ENCODE measurements at places on chromosomes 6 and 20.
A peak's percentile ranks its signal among the peaks of the same experiment; 100 is the strongest.

DNA sequence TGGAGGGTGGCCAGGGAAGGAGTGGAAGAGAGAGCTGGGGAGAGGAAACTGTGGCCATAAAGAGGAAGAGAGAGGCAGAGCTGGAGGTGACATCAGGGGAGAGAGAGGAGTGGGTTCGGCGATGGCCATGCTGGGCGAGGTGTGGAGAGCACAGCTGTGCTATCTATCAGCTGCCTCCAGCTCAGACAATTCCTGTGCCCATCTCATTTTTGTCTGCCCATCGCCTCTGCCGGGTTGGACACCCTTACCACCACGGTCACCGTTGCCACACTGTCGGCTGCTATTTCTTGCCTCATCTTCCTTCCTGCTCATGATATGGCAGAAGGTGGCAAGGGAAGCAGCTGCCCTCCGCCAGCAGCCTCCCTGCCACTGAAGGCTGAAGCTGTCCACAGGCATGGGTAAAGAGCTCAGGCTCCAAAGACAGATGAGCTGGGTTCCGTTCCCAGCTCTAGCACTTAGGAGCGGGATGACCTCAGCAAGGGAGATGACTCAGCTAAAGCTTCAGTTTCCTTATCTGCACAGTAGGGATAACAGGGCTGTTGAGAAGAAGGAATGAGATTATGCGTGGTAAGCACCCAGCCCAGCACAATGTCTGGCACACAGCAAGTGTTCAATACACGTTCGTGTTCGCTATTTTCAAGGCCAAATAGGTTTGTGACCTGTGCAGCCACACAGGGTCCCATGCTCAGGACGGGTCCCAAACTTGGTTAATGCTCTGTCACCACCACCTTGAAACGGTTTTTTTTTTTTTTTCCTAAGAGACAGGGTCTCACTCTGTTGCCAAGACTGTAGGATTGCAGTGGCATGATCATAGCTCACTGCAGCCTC, 21.9 kb upstream of the TAF8 start:
- no peak for DNase-seq

DNA sequence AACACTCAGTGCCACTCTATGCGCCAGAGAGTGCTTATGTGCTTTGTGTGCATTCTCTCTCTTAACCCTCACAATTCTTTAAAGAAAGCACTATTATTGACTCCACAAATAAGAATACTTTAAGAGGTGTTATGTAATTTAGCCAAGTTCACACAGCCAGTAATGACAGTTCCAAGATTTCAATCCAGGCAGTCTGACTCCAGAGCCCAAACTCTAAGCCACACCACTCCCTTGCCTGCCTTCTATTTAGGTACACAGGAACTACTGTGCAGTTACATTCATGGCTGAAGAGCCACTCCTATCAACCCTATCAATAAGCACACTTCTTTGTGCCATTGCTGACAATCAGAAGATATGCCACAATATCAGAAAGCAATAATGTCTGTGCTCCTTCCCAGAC, 93.3 kb downstream of the PTPRK start:
- no peak for DNase-seq

DNA sequence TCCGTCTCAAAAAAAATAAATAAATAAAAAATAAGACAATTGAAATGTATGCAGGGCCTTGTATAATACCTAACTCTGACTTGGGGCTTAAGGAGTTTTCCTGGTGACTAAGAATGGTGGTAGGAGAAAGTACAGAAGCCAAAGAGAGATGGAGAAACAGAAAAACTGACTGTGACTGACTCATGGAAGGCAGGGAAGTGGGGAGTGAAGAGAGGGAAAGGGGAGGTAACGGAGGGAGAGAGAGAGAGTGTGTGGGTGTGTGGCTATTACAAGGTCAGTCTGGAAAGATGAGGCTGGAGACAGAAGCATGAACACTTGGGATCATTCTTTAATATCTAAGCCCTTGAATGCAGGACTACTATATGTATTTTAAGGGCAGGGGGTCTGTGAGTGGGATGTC, 38.5 kb downstream of the SNRNP48 start:
- DNase-seq: no peak

- DNase-seq: no peak
These were observed 21.5 kb upstream of the TAF4 start for GRCh38 chr20:62087227-62087626.

- no peak for DNase-seq
These were observed 165.2 kb downstream of the BCAS1 start for GRCh38 chr20:53905019-53905819.

DNA sequence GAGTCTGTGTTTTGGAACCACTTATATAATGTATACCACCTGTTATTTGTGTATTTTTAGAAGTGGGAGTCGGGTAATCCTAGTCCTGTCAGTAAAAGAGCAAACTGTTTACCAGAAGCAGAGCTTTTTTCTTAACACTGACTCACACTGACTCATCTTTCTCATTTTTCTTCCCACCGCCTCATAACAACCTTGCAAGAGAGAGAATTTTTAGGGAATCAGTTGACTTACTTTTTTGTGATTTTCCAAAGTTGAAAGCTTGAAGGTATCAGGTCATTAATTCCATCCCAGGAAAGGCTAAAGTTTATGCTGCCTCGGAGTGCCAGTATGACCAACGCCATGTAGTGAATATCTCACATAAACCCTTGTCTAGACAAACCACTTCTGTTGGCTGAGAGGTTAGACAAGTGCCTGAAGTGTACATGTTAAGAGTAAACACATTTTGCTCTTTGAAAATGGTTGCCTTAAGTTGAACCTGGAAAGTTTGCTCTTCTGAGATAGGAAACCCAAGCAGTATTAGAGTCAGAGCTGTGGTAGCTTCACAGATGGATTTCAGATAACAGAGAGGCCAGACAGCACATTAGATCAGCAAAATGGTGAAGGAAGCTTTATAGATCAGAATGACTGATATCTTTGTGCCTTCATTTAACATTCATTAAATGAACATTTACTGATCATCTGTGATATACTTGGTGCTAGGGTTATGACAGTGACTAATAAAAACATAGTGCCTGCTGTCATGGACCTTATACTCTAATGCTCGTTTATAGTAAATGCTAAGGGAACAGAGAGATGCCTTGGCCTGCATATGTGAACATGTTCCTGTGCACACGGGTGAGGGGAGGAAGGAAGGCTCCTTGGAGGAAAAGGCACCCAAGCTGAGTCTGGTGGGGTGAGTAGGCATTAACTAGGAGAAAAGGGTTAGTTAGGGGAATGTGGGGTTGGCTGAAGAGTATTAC, 29.1 kb upstream of the PKIG start:
- no peak for DNase-seq

DNA sequence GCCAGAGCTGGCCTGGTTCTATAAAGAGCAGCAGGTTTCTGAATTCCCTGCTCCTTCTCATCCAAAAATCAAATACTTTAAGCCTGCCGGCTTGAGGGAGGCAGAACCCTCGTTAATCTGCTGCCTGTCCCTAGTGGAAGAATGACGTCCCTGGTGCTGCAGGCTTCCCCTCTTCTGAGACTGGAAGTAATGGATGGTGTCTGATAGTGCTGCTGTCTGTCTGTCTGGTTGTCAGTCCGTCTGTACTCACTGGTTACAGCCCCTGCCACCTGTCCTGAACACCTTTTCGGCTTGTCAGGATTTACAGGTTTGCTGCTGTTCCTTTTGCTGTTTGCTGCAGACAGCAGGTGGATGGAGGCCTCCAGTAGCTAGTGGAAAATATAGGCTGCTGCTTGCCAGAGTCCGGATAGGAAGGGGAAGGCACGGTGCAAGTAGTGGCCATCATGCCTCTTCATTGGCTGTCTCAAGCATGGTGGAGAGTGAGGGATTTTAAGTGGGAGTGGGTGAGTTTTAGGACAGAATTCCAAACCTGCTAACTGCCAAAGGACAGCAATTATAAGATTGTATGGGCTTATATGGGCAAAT, 2.5 kb downstream of the RIMS1 start:
- DNase-seq: no peak

DNA sequence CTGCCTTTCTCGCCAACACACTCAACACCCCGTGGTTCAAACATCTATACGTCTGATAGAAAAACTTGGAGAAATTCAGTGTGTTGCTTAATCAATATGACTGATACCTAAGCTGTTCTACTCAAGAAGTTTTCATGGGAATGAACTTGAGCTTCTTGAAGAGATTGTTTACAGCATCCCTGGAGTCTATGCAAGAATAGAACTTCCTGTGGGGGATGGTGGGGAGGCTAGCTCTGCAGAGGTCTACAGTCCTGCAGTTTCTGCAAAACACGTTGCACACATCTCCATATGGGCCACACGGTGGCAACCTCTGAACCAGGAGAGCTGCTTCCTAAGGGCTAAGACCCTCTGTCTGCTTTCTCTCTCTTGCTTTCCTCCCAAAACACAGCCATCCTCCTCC, 32.7 kb upstream of the FANCE start:
- no peak for DNase-seq

GRCh38 chr20:45156713-45157112, 18.0 kb upstream of the PI3 start:
- DNase-seq: no peak

- no peak for DNase-seq
These were observed 29.2 kb downstream of the AFDN start for GRCh38 chr6:167855825-167856425.

GRCh38 chr6:167980911-167981580, 16.4 kb upstream of the KIF25 start:
- no peak for DNase-seq

DNA sequence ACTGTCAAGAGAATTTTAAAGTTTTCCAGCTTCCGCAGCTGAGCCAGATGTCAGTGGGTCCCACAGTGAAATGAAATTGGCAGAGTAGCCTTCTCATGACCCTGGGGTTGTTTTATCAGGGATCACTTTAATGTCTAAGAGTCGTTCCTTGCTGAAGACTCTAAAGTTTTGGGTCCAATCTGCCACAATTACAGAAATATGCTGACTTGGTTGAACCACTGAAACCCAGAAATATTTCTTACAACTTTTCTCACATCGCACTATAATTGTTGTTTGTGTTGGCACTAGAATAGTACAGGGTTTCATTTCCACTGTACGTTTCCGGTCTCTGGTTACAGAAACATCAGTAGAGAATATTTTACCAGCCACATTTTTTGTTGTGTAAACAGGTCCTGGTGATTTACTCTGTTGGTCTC, 109.0 kb downstream of the HMGCLL1 start:
- DNase-seq: no peak

DNA sequence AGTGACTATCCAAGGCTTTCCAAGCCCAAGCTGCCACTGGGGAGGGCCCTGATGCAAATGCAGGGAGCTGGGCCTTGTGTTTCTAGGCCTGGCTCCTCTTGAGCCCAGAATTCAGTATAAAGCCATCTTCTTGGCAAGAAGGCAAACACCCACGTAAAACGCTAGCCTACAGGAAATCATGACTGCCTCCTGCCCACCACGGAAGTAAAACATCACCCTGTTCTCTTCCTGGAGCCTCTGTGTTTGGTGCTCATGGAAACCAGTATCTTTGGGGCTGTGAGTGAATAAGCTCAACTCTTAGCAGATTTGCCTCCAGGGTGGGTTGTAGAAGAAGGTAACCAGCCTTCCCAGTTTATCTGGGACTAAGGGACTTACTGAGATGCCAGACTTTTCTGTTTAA, 271.0 kb downstream of the ZNF217 start:
- no peak for DNase-seq

DNA sequence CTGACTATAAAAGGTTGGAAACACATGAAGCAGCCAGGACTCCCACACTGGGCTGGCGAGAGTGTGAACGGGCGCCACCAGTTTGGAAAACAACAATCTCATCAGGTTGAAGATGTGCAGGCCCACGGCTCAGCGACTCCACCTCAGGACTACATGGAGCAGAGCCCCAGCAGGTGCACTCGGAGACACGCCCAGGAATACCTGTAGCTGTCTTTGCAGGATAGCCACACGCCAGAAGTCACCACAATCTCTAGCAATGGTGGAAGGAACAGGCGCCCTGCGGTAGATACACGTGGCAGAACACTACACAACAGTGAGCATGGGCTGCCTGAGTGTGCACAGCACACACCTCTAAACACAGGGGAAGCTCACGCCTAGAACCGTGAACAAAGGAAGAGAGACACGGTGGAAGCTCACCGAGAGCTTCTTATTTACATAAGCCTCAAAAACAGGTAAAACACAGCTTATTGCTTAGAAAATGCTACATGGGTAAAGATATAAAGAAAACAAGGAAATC, 28.7 kb upstream of the RPS6KA2 start:
- DNase-seq: no peak

DNA sequence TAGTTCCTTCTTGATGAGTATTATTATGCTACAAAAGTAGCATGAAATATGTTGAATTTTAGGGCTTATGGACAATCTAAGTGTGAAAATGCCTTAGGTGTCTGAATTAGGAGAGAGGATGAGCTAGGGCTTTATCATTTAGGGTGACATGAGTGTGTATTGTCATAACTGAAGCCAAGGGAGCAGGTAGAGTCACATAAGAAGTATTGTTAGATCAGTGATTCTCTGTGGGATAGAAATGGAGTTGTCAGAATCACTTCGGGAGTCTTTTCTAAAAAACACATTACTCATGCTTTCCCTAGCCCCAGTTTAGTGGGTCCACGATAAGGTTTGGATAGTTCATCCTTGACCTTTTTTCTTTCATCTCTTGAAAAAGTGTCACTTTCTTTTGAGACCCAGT, 16.4 kb downstream of the ZFAND3 start:
- no peak for DNase-seq

DNA sequence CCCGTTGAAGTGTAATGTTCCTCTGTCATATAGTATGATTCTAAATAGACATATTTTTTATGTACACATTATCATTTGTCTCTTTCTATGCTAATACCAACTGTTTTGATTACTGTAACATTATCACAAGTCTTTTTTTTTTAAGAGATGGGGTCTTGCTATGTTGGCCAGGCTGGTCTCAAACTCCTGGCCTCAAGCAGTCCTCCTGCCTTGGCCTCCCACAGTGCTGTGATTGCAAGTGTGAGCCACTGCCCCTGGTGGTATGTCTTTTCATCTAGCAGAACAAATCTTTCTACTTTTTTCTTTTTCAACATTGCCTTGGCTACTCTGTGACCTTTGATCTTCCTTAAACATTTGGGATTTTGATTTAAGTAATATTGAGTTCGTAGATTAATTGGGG, 57.7 kb downstream of the SLX4IP start:
- no peak for DNase-seq

GRCh38 chr6:42257614-42258013, 40.0 kb upstream of the MRPS10 start:
- peak; percentile 73 for DNase-seq

Data from H1 (cell line).